ENCODE measurements at places on chromosomes 2 and 18. TPM values are rescaled to one million over a fixed set of nuclear protein-coding genes. Genes with fewer than 3 reads are reported as not detected.
A peak's percentile ranks its signal among the peaks of the same experiment; 100 is the strongest.

Gene RIT2
- total RNA-seq = not detected

Gene ABCG8
- total RNA-seq = not detected

Gene MRO
- 3.0 TPM for total RNA-seq

Gene POTEC
- 4.9 TPM for total RNA-seq

Gene KCNK3
- 2.3 TPM for total RNA-seq

Gene SERPINB11
- total RNA-seq = not detected

Gene SPATA3
- total RNA-seq = not detected

Gene NLRC4
- 2.6 TPM for total RNA-seq

Gene FTCDNL1
- 5.2 TPM for total RNA-seq

Gene PMAIP1
- total RNA-seq = 1.1 TPM

DNA sequence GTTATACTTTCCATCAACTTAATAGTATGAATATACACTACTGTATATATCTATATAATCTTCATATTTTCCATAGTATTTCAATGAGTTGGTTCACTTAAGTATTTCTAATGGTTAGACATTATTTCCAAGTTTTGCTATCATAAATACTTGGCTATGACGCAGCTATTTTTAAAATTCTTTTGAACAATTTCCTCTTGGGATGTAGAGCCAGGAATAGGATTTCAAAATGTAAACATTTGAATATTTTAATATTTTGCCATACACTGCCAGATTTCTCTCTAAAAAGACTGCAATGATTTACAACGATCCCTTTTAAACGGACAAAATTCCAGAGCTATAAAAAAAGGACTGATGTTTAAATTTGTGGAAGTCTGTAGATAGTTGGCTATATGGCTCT lies 95.6 kb downstream of the NUP35 start:
- H3K4me1 ChIP-seq = no peaks in the 10 kb centered on the region
- H3K4me3 ChIP-seq = no peak overlapping the region
- no peak overlapping the region for H3K27ac ChIP-seq
- no peak for DNase-seq

DNA sequence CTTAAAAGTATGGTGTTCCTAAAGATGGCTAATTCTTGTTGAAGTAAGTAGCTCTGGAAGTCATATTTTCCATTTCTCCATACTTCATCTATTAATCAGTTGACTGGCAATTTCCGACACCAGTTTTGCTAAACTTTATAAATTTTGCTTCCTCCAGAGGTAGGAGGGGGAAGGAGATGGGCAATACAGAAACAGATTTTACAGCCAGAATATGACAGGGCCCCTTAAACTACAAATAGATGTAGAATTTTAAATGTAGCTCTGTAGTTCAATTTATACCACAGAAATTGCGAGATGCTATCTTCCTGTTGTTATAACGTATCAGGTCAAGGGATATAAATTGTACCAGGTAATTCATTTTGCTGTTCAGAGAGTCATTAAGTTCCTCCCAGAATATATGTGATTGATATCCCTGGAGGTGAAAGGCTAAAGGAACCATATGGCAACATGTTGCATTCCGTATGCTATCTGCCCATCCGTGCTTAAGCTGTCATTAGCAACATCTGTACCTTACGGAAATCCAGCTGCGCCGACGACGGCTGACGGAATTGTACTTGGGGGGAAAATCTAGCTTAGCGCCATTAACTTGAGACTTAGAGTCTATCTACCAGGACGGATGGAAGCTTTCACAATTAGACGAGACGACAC lies 8.4 kb upstream of the NR4A2 start:
- H3K4me1 ChIP-seq = no peaks in the 10 kb centered on the region
- DNase-seq = no peak
- peak overlapping the region; percentile 100 for H3K27ac ChIP-seq
- H3K36me3 ChIP-seq = no peaks in the 10 kb centered on the region
- no peaks in the 10 kb centered on the region for H3K27me3 ChIP-seq
- peak overlapping the region; percentile 87 for H3K4me3 ChIP-seq

GRCh38 chr2:15647622-15648590 lies 56.2 kb downstream of the DDX1 start:
- no peaks in the 10 kb centered on the region for H3K36me3 ChIP-seq
- no peak for DNase-seq
- no peak overlapping the region for H3K27ac ChIP-seq
- no peaks in the 10 kb centered on the region for H3K27me3 ChIP-seq
- H3K4me3 ChIP-seq = no peak overlapping the region

DNA sequence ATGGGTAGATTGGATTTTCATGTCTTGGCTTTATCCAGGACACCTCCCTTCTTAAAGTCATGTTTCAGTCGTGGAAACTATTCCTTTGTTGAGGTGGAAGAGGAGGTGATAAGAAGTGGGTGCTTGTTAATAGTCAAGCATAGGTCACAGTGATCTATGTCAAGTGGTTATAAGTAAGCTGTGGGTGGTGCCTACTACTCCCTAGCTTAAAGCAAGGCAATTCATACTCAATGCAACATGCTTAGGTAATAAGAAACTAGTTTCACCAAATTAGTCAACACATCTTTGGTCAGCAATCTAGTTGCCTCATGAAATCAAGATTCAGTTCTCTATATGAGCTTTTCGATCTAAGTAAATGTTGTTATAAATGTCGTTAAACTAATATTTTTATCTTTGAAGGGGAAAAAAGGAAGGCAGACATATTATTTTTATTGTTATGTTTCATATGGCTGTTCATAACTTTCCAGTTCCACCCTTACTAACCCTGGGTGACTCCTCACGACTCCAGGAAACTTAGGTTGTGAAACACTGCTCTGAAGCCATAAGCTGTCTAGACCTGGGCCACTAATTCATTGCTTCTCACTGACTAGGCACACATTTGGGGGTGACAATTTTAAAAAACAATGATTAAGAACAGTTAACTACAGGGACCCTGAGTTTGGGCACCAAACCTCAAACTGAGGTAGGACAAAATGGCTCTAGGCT lies 5.8 kb upstream of the ABCB11 start:
- H3K27me3 ChIP-seq = no peaks in the 10 kb centered on the region
- no peak overlapping the region for H3K4me3 ChIP-seq
- H3K27ac ChIP-seq = no peak overlapping the region

DNA sequence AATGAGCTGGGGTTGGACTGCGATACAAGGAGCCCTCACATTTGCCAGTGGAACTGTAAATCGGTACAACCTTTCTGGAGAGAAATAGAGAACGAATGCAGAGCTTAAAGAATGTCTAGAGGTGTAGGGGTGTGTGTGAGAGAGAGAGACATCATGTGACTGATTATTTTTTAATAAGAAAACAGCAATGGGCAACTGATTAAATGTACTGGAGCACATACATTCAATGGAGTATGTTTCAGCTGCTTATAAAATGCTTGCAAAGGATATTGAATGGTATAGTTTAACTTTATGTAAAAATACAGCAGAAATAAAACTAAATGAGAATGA lies 391 bp upstream of the TMEM17 start:
- H3K4me3 ChIP-seq = peak overlapping the region; percentile 73
- no peak for DNase-seq
- H3K27me3 ChIP-seq = no peaks in the 10 kb centered on the region
- no peaks in the 10 kb centered on the region for H3K4me1 ChIP-seq

GRCh38 chr2:144477957-144478311 lies 42.0 kb downstream of the ZEB2 start:
- DNase-seq = no peak
- H3K27me3 ChIP-seq = no peaks in the 10 kb centered on the region
- H3K4me1 ChIP-seq = no peaks in the 10 kb centered on the region
- no peaks in the 10 kb centered on the region for H3K36me3 ChIP-seq

- H3K36me3 ChIP-seq = no peaks in the 10 kb centered on the region
- no peak overlapping the region for H3K4me3 ChIP-seq
- no peaks in the 10 kb centered on the region for H3K4me1 ChIP-seq
- H3K27ac ChIP-seq = no peak overlapping the region
- no peak for DNase-seq
Measured at GRCh38 chr2:233129351-233129978, 69.3 kb downstream of the INPP5D start.

DNA sequence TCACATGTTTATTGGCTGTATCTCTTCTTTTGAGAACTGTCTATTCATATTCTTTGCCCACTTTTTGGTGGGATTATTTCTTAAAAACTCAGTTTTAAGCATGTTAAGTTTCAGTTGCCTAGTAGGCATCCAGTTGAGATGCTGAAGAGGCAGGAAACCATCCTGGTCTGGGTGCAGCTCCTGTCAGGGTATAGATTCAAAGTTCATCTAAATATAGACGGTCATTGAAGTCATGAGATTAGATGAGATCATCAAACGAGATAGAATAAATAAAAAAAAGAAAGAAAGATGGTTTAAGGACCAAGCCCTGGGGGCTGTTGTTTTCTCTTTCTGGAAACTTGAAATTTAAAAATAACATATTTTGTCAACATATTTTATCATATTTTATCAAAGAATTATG lies 9.2 kb upstream of the DNAH7 start:
- no peaks in the 10 kb centered on the region for H3K4me1 ChIP-seq
- H3K36me3 ChIP-seq = no peaks in the 10 kb centered on the region
- no peaks in the 10 kb centered on the region for H3K27me3 ChIP-seq
- no peak overlapping the region for H3K4me3 ChIP-seq
- peak overlapping the region; percentile 64 for H3K27ac ChIP-seq

DNA sequence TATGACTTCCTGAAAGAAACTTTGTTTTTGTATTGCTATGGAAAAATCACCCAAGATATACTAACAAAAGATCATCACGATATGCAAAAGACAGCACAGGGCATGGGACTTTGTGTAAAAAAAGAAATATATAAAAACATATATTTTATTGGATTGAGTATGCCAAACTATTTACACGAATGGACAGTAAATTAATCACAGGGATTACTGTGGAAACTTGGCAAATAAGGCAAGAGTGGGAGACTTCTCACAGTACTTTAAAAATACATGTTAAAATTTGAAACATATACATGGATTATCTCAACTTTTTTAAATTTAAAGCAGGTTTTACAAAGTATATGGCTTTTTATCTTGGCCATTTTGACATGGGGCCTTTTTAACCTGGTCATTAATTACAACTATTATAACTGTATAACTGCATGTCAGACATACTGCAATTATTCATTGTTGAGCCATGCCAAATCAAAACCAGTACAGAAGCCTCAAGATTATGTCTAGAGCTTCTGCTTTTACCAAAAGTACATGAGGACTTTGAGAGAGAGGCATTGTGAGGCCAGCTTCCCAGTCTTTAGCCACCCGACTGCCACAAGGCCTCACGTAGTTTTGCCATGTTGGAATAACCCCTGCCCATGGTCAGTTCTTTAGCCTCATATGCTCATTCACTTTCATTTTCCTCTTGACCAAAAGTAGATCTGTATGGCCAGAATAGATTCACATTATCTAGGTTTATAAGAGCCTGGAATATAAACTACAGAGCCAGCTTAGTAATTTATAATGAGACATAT lies 419.8 kb downstream of the SETBP1 start:
- H3K27me3 ChIP-seq = no peaks in the 10 kb centered on the region
- H3K36me3 ChIP-seq = no peaks in the 10 kb centered on the region
- H3K27ac ChIP-seq = no peak overlapping the region
- no peaks in the 10 kb centered on the region for H3K4me1 ChIP-seq
- no peak overlapping the region for H3K4me3 ChIP-seq

DNA sequence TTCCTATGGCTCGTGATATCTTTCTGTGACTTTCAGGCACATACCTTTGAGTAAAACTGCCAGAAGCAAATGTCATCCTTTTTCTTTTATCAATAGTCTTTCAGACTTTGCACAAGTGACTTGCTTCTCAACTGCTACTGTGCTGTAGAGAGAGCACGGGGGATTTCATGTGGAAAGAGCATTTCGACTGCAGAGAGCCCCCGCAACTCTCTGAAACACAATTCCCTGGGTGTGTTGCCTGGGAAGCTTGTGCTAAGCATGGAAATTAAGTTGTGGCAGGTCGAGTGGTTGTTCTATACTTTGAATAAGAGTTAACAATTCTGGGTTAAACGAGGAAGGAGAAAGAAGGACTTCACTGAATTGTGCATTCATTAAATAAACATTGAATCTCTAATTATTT lies 659.1 kb downstream of the TDRD15 start:
- H3K27ac ChIP-seq = no peak overlapping the region
- H3K4me1 ChIP-seq = no peaks in the 10 kb centered on the region
- H3K4me3 ChIP-seq = no peak overlapping the region
- DNase-seq = no peak
- no peaks in the 10 kb centered on the region for H3K36me3 ChIP-seq

DNA sequence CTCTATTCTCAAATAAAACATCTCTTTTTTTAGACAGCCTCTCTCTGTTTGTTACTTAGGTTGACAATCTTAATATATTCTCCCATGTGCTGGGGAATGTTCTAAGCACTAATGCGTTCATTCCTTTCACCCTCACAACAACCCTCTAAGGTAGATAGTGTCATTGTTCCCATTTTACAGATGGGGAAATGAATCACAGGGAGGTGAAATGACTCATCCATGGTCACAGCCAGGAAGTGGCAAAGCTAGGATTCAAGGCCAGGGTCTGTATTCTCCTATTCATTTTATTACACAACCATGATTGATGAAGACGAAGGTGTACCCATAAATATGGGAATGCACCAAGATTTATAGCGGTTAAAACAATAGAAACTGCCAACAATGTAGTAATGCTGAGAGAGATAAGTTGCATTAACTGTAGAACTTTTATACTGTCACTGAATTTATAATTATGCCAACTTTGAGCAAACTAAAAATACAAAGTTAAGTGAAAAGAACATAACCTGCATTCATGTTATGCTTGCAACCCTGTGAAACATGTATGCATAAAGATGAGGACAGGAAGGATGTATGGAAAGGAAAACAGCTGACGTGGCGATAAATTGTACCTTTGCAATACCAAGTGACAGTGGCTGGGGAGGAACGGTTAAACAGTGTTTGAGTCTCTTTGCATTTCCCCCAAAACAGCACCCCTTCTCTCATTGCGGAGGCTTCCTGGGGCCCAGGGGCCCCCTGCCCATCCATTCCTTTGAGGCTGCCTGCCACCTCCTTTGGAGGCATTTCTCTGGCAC lies 257.7 kb upstream of the AGAP1 start:
- no peaks in the 10 kb centered on the region for H3K36me3 ChIP-seq
- DNase-seq = no peak
- H3K27me3 ChIP-seq = no peaks in the 10 kb centered on the region
- H3K27ac ChIP-seq = no peak overlapping the region
- H3K4me3 ChIP-seq = no peak overlapping the region

DNA sequence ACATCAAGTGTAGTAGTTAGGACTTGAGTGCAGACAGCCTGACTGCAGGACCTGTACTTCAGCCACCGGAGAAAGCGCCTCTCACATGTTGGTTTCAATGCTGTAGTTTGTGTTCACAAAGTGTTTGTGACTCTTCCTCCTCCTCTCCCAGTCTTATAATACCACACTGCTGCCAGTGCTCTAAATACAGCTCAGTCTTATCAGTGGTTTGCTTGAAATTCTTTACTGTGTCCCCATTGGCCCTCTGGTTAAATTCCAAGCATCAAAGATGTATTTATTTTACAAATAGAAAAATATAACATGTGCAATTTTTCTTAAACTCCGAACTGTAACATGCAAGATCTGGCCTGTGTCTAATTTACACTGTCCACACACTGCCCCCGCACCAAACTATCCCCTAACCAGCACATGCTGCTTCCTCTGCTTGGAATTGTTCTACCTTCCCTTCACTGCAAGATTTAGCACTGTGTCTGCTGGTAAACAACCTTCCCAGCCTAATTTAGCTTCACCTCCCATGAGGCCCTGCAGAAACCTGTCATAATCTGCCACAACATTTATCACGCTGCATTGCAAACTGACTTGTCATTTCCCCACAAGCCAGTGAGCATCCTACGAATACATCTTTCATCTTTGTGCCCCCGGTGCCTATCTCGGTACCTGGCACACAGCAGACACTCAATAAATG lies 77.1 kb downstream of the SUMO1 start:
- peaks cover 4% of the 10 kb centered on the region for H3K4me1 ChIP-seq
- H3K36me3 ChIP-seq = no peaks in the 10 kb centered on the region
- no peak for DNase-seq
- no peak overlapping the region for H3K4me3 ChIP-seq

All from breast epithelium (tissue), 4 donors.